ENCODE measurements at places on chromosomes 13 and 19.
A peak's percentile ranks its signal among the peaks of the same experiment; 100 is the strongest.

- DNase-seq: no peak
Observed at GRCh38 chr19:1312767-1313694, 27.4 kb downstream of the EFNA2 start.

- no peak for DNase-seq
Observed at GRCh38 chr19:53131727-53132126, 983 bp downstream of the ZNF415 start.

- peak; percentile 35 for DNase-seq
Observed at GRCh38 chr19:10000171-10000826, 10.0 kb downstream of the COL5A3 start.

GRCh38 chr19:12465211-12465610, 19.4 kb downstream of the ZNF709 start:
- no peak for DNase-seq

DNA sequence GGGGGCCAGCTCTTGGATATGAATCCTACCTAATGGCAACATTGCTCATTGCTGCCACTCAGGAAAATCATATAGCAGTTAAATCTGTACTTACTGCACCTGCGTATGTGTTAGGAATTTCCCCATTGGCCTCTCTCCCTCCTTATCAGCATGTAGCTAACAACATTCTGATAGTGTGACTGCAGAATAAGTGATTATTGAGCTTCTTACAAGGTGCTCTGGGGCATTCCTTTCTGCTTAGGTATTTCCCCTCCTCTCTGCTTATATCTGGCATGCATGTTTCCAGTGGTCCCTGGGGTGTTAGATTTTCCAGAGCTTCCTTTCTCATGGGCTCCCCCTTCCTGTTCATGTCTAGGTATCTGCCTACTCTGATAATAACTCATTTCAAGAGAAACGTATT, 414.1 kb upstream of the SLITRK1 start:
- DNase-seq: no peak

DNA sequence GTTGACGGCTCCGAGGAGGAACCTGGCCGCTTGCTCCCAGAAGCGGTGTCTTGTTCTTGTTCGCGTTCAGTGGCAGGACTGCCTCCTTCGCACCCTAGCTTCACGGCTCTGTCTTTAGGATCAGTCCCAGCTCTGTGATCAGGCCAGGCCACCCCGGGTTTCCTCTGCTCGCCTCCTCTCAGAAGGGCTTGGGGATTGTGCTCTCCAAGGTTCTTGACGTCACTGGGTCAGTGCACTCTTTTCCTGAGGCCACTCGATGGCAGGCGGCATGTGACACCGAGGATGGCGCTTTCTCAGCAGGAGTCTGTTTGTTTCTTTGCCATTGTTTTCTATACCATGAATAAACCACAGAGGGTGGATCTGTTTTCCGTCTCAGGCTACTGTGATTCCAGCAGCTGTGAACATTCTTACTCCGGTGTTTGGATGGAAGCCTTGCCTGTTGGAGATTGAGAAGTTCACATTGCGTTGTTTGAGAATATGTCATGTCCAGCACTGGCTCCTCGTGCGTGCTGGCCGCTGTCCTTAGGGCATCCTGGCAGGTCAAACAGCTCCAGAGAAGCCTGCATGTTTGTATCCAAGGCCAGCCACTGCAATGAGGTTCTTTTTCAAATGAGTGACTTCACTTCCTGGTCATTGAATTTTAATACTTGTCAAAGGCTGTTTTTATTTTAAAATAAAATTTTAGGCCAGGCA, 44.5 kb downstream of the SLC7A9 start:
- DNase-seq: no peak

- no peak for DNase-seq
Observed at GRCh38 chr13:111561091-111561781, 240.8 kb downstream of the TEX29 start.

- no peak for DNase-seq
Observed at GRCh38 chr19:45428384-45429231, 4.9 kb upstream of the ERCC1 start.

- no peak for DNase-seq
Observed at GRCh38 chr13:36530861-36531590, 98.7 kb downstream of the CCNA1 start.

GRCh38 chr13:48483575-48483974, 49.3 kb downstream of the RCBTB2 start:
- DNase-seq: no peak

GRCh38 chr13:48492096-48492440, 40.8 kb downstream of the RCBTB2 start:
- DNase-seq: no peak

- DNase-seq: no peak
Observed at GRCh38 chr13:33497146-33497845, 211.7 kb upstream of the STARD13 start.

- DNase-seq: no peak
Observed at GRCh38 chr13:70297189-70297616, 189.0 kb upstream of the KLHL1 start.

DNA sequence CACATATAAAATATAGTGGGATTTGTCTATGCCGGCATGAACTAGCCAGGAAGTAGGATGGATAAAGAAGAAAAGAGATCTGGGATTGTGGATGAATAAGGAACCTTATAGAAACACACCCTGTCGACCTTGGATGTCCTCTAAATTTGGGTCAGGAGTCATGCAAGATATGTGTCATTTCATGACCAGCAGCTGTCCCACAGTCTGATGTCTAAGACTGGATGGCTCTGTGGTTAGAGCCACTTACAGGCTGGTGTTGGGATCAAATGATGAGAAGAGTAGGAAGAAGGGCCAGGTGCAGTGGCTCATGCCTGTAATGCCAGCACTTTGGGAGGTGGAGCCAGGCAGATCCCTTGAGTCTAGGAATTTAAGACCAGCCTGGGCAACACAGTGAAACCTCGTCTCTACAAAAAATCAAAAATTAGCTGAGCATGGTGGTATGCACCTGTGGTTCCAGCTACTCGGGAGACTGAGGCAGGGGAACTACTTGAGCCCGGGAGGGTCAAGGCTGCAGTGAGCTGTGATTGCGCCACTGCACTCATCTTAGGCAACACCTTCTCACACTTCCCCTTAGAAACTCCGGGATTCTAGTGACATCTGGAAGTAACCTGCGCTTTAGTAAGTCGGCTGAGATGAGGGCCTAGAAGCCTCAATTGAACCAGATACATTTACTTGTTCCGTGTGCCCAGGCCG, 30.8 kb downstream of the TMED1 start:
- DNase-seq: no peak

DNA sequence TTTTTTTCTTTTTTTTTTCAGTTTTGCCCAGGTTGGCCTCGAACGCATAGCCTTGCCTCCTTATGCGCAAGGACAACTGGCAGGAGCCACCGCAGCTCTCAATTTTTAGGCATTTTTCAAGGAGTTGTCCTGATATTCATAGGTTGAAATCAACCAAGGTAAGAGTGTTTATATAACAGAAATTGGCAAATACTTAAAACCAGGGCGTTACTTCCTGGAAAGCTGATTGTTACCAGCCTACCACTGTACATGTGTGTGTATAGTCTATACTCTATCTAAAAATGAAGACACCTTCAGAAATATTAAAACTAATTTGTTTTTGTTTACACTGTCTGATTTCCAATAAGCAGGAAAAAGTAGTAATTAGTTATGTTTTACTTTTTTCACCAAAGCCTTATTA, 39.2 kb downstream of the GPC6 start:
- DNase-seq: no peak

GRCh38 chr19:18789883-18790565, 1.1 kb downstream of the COMP start:
- no peak for DNase-seq

DNA sequence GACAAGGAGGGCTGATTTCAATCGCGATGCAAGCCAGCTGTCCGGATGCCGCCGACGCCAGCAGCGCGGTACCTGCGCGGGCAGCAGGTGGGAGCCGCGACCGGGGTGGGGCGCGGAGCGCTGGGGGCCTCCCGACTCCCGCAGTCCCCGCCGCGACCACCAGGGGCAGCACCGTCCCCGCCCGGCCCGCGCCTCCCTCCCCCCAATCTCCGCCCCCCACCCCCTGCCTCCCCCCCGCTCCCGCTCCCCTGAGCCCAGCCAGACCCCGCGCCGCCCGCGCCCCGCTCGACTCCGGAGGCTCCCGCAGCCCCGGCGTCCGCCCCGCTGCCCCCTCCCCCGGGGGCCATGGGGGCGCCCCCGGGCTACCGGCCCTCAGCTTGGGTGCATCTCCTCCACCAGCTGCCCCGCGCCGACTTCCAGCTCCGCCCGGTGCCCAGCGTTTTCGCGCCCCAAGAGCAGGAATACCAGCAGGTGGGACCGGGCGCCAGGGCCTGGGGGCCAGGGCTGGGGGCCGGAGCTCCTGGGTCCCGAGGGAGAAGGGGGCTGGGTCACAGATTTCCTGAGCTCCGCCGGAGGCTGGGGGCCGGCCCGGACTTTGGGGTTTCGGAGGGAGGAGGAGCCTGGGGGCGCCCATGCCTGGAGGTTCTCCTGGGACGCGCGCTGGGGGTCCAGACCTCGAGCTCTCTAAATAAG, at the start of gene TTYH1:
Gene TTYH1 (plus strand): TSS at position 257 of the 693 bp plus-strand sequence. CDS start 89 bp downstream, at position 346.
- DNase-seq: no peak

DNA sequence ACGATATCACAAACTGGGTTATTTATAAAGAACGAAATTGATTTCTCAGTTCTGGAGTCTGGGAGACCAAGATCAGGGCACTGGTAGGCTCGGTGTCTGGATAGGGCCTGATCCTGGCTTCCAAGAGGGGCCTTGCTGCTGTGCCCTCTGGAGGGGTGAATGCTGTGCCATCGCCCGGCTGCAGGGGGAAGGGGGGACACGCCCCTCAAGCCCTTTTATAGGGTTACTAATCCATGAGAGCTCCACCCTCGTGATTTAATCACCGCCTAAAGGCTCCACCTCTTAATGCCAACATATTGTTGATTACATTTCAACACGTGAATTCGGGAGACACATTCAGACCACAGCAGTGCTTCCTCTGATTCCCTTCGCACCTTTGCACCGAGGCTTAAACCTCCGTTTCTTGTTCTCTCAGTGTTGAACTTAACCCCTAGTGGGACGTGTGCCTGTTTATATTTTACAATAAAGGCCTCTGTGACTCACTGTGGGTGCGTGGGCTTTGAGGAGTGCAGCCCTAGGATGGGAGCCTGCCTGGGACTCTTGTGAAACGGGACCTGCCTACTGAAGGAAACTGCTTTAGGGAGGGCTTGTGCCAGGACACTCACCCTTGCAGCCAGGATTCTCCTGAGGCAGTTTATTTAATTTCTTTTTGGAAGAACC, 52.4 kb upstream of the SPATA13 start:
- DNase-seq: no peak
